ENCODE measurements at places on chromosomes 16 and 17. TPM values are rescaled to one million over a fixed set of nuclear protein-coding genes. Genes with fewer than 3 reads are reported as not detected.

The GAST gene
- not detected for total RNA-seq

The STXBP4 gene
- 54.8 TPM for total RNA-seq

The MRPL58 gene
- 46.8 TPM for total RNA-seq

The PRRT2 gene
- 3.7 TPM for total RNA-seq

The WNT9B gene
- total RNA-seq, result 1.2 TPM

The MPP2 gene
- total RNA-seq, result 9.0 TPM

The ZG16 gene
- not detected for total RNA-seq

The ABCA9 gene
- total RNA-seq, result 40.2 TPM

The CNTD1 gene
- total RNA-seq, result not detected

DNA sequence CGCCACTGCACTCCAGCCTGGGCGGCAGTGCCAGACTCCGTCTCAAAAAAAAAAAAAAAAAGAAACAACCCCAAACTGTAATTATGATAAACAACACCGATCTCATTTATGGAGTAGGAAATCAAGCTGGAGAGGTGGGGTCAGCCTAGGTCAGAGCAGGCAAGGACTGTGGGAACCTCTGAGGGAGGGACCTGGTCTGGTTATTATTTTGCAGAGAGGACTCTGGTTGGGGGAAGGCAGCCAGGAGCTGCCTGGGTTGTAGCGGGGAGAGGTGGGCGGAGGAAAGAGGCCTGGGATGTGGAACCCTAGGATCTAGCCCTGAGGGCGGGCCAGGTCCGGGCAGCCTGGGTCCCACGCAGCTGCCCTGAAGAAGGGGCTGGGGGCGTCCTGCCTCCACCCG, 10.9 kb upstream of the HS3ST6 start:
- DNase-seq, result no peak

DNA sequence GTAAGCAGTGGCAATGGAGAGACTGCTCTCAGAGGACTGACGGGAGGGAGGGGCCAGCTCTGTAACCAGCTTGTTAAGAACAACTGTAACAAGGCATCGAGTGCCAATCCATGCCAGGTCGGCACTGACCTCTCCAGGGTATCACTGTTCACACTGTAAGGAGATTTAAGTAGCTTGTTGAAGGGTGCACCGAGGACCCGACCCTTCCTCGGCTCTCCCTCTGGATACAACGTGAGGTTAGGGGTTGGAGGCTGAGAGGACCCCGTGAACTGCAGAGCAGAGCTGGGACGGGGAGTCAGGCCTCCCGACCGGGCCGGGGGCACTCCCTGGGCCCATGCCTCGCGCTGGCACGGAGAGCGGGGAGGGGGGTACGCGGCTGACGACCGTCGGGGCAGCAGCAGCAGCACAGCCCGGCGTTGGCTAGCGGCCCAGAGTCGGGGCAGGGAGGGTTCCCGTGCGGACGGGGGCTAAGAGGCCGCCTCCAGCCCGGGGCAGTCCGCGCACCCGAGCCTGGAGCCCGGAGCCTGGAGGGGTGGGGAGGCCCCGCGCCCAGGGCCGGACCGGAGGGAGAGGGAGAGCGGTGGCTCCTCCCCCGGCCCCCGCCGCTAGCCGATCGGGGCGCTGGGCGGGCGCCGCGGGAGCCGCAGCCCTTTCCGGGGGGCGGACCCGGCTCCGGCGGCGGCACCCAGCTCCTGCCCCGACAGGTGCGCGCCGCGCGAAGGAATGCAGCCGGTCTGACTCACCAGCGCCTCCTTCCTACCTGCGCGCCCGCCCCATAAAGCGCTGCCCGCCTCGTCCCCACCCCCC, at the start of gene ITGB4:
Gene ITGB4 (plus strand): TSS at position 804 of the 807 bp plus-strand sequence. CDS start 3,245 bp downstream, outside the sequence.
- DNase-seq, result peak; percentile 90

DNA sequence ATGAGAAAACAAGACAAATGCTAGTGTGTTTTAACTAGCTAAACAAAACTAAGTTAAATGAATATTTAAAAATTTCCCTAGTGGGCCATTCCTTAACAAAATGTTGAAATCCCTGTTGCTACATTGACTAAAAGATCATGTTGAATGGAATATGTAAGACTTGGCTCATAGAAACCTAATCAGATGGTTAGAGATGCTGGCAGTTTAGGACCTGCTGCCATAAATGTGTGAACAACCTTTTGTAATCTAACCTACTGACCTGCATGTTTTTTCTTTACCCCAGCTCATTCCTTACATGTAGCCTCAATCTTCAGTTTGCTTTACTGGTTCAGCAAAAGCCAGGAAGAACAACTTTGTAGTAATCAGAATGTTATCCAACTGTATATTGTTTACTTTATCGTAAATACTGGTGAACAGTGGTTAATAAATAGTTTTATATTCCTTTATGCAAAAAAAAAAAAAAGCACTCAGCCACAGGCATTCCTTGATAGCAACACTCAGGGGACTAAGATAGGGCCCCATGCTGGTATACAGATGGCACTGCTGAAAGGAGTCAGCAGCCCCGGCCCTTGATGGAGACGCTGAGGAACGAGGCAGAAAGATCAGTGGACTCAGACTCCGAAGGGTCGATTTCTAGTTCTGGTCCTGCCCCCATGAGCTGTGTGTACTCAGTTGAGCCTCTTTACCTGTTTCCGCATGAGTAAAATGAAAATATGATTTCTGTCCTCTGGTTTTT, 78.2 kb downstream of the MARF1 start:
- no peak for DNase-seq

DNA sequence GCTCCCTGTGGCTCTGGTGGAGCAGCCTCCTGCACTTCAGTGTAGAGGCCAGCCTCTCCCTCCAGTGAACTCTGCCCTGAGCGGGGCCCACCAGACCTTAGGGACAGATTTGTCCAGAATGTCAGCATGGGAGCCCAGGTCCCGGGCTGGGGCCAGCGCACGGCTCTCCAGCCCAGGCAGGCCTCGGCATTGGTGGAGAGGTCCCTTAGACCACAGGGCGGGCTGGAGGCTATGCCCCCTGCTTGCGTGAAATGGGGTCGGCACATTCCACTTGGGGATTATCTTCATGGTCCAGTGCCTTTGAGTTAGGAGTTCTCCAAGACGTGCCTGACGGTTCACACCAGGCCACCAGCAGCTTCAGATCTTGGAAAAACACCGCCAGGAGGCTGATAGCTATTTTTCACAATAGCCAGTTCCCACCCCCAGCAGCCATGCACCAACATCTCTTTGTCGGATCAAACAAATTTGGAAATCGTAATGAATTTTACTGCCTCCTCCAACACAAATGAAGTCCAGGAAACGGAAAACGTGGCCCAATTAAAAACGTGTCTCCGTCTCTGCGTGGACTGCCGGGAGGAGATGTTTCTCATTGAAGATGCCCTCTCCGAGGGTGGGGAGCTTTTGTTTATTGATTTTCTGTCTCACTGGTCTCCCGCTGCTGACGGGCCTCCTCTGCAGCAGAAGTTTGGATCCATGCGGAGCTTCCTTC, 110.0 kb upstream of the CIBAR2 start:
- no peak for DNase-seq

DNA sequence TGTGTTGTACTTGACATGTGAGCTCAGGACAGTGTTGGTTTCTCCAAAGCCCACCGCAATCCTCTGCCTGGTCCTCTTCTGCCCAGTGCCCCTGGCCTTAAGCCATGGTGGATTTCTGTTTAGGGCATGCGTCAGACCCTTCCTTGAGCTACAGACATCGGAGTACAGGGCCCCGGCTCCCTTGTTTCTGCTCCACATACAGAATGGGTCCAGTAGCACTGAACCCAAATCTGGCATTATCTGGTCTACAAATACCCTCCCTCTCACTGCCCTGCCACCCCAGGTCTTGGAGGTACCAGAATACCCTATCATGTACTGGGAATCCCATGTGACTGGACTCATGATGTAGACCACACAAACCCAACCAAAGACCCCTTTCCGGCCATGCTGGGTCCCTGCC, 27.4 kb upstream of the ZNHIT3 start:
- no peak for DNase-seq

- no peak for DNase-seq
Measured at GRCh38 chr17:48973806-48974205, 5.4 kb upstream of the GIP start.

DNA sequence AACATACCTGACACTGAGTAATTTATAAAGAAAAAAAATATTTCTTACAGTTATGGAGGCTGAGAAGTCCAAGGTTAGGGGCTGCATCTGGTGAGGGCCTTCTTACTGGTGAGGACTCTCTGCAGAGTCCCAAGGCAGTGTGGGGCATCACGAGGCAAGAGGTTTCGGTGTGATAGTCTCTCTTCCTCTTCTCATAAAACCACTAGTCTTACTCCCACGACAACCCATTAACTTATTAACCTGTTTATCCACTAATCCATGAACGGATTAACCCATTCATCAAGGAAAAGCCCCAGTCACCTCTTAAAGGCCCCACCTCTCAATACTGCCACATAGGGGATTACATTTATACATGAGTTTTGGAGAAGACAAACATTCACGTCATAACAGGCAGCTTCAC, 20.1 kb downstream of the CIITA start:
- DNase-seq, result no peak

DNA sequence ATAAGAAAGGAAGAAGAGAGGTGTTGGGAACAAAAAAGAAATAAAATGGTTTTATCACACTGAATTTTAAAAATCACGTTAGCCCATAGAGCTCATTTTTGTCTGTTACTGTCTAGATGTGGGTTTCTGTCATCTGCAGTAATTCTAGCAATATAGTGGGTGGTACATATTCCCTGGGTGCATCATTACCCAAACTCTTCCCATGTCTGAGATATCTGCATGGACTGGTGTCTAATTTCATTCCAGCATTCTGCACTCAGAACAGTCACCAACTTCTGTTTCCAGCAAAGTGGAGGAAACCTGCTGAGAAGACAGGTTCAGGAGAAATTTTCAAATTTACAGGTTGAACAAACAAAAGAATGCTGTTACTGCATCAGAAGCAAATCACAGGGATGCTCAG, 263.8 kb downstream of the CDH11 start:
- DNase-seq, result no peak

GRCh38 chr16:53542283-53542682, 39.3 kb upstream of the AKTIP start:
- no peak for DNase-seq

DNA sequence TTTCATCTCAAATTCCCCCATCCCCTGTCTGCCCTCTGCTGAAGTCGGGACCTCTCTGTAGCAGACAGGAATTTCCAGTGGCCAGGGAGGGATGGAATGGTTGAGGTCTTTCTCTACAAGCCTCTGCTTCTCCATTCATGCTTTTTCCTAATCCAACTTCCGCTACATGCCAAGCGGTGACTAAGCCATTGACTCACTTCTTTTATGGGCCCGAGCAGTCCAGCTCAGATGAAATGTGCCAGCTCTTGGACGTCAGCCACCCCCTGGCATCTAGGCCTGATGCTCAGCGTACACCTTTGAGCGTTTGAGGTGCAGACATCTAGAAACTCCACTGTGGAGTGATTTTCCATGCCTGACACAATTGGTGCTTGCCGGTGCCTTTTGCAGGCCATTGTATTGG, 40.7 kb upstream of the GPR139 start:
- no peak for DNase-seq

DNA sequence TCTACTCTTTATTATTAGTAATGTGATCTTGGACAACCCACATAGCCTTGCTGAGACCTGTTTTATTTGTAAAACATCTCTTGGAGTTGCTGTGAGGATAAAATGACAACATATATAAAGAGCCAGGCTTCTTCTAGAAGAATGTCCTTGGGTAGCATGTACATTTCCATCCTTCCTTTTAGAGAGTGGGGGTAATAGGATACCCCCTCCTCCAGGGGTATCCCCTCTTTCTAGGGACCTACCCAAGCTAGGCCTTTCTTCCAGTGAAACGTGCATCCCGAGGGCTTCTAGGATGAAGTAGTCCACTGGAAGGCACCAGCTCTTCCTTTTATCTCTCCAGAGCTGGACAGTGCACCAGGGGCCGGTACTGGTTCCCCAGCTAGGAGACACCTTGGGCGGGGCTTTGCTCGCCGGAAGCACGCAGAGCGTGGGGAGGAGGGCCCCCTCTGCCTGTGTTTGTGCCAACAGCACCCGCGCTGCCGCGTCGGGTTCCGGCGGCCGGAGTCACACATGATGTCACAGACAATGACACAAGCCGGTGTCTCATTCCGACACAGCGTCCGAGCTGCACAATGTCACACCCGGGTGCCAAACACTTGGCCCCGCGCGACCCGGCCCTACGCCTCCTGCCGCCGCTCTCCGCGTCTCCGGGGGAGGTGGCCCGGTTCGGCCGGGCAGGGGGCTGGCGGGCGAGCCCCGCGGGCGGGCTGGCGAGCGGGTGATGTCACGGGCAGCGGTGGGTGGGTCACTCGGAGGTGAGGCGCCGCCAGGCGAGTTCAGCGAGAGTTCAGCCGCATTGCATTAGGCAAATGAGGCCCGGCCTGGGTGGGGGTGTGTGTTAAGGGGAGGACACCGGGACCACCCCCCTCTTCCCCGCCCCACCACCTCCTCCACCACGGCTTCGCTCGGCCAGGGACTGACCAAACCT, 23.4 kb downstream of the GJD3 start:
- DNase-seq, result peak; percentile 94

DNA sequence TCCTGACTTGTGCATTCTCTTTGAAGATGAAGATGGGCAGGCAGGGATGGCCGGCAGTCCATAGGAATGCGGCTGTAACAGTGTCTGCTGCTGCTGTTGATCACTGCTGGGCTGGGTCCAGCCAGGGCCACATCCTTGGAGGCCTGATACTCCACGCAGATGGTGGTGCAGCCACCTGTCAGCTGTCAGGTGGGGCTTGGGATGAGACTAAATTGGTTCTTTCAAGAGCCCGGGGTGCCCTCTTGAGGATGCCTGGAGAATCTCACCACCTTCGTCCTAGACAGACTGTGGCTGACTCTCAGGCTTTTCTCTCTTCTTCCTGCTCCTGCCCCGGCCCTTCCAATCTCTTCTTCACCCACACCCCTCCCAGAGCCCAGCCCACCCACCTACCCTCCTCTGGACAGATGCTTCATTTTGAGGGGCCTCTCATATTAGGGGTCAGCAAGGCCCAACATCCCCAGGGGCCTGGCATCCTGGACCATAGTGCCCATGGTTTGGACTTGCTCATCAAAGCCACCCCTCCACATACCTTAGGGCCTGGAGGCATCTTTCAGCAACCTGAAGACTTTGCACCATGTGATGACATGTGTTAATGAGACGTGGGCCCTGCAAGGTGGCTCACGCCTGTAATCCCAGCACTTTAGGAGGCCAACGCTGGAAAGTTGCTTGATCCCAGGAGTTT, 19.1 kb downstream of the OSBPL7 start:
- DNase-seq, result peak; percentile 52

- no peak for DNase-seq
Measured at GRCh38 chr17:73335591-73336407, 24.0 kb upstream of the CDC42EP4 start.

GRCh38 chr16:12907670-12908233, 6.4 kb downstream of the SHISA9 start:
- DNase-seq, result no peak

DNA sequence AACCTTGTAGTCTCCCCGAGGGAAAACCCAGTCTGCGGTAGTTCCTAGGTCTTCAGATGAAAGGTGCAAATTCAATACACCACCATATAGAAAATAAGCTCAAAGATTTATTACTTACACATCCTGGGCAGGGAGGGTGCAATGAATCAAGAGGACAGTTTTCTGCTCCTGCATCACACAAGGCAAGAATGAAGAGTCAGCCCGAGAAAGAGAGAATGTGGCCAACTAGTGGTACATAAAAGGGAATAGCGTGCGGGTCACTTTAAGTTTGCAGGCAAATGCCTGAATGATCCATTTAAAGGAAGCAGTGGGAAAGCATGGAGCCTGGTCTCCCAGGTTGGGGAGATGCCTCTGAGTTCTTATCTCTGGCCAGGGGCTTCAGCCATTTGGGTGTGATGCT, 403.4 kb downstream of the GRIN2A start:
- no peak for DNase-seq

Data from thyroid gland (tissue), 4 donors.